ENCODE measurements at places on chromosomes 2 and 18.

- no peak for DNase-seq
Measured at GRCh38 chr2:63440612-63441011, 147.7 kb downstream of the WDPCP start.

DNA sequence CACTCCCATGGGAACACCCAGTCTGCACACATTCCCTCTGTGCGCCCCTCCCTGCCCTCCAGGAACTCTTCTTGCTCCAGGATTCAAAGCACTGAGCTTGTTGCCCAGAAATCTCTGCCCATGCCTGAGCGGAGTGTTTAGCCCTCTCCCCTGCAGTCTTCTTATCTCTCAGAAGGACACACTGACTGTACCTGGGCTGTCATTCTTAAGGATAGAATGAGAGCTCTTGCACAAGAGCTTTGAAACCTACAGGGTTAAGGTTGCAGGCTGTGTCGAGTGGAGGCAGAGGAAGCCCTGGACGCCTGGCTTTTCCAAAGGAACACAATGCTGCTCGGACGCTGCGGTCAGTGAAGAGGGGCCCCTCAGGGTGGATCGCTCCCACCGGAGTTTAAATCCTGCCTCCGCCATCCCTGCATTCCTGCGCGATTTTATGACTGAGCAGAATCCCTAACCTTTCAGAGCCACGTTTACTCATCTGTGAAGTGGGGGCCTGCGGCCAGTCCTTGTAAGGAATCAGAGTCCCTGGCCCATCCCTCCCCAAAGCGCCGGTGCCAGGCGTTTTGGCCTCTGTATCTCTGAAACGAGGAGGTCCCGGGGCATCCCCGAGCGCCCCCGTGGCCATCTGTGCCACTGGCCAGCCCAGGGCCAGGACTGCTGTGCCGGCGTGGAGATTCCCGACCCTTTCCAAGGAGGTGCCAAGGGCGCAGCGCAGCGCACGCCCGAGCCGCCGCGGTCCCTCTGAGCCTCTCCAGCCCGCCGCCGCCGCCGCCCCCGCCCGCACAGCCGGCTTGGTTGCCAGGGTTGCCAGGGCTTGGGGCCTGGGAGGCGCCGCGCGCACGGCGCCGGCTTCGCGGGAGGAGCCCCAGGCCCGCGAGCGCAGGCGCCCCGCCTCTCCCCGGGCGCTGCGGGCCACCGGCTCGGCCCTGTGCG is 58.9 kb downstream of the FAM168B start:
- DNase-seq = no peak

- no peak for DNase-seq
Measured at GRCh38 chr2:184646177-184646576, 47.8 kb downstream of the ZNF804A start.

- no peak for DNase-seq
Measured at GRCh38 chr18:65606551-65607130, 144.2 kb upstream of the CDH7 start.

- no peak for DNase-seq
Measured at GRCh38 chr2:29016504-29016903, 35.4 kb downstream of the TOGARAM2 start.

GRCh38 chr2:188114014-188114413 is 177.7 kb upstream of the GULP1 start:
- no peak for DNase-seq

- DNase-seq = no peak
Measured at GRCh38 chr18:25825979-25826776, 264.2 kb downstream of the SS18 start.

DNA sequence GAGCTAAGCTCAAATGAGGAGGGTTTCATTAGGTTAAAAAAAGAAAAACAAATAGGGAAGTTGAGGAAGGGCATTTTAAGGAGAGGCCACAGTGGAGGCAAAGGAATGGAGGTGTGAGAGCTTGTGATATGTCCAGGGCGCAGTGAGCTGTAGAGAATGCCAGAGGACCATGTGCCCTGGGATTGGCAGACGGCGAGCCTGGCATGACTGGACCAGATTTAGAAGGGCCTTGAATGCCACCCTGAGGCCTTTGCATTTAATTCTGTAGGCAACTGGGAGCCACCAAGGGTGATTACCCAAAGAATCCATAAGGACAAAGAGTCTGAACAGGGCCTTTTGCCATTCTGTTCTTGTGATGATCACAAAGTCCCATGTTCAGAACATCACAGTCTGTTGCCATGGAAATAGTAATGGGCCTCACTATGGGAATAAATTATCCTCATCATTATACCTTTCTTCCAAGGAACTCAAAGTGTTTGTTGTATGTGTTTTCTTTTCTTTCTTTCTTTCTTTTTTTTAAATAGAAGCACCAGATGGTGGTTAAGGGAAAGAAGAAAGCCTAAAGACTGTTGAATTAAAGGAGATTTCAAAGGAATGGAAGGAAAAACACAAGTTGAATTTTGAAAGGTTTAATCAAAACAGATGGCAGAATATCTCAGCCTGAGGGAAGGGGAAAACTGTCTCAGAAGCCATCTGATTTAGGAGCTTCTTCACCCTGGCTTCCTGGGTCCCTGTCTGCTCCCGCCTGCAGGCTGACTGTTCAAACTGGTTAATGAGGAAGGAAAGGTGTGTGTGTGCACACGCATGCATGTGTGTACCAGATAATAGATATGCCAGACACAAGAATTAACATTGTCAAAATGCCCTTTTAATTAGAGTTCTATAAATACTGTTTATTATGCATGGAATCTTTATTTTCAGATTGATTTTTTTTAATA is 31.6 kb upstream of the NCOA1 start:
- no peak for DNase-seq

- DNase-seq = no peak
Measured at GRCh38 chr18:33805592-33805991, 227.6 kb downstream of the ASXL3 start.

- no peak for DNase-seq
Measured at GRCh38 chr2:181828122-181828705, 63.3 kb upstream of the ITPRID2 start.

DNA sequence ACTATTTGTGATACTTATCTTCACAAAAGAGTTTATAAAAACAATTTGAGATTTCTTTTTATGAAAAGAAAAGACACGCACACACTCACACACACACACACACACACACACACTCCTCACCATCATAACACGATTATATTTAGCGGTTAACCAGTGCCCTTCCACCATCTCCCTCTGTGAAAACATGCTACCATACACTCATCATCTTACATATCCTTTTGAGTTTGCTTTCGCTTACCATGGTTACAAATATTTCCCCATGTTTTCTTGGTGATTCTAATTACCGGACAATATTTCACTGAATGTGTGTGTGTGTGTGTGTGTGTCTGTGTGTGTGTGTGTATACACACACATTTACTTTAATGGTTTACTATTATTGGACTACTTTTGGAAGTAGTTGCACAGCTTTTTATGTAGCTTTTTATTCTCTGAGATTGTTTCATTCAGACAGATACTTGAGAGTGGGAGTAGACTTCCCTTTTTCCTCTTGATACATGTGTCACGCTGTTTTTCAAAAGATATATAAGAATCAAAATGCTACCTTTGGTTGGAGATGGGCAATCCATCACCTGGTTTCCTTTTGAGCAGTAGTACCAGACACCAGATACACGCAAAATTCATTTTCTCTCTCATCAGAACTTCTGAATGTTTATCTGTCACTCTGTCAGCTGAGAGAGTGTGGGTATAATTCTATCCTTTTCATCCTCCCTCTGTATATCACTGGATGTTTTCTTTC is 138.1 kb downstream of the SETBP1 start:
- no peak for DNase-seq

DNA sequence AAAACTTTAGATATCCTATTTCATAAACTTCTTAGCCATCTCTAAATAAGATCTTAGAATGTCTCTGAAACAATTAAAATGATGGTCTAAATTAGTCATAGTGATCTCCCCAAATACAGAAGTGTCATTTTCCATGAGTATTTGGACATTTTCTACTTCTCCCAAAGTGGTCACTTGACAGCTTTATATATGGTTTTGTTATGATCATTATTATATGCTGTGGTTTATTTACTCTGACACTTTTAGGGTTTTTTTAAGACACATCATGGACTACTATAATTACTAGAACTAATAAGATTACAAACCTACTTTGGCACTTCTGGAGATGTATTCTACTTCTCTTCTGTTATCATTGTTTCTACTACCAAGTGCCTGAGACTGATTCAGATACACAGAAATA is 47.1 kb downstream of the SLC25A12 start:
- DNase-seq = no peak

- DNase-seq = no peak
Measured at GRCh38 chr2:216299588-216299987, 72.7 kb downstream of the MARCHF4 start.

DNA sequence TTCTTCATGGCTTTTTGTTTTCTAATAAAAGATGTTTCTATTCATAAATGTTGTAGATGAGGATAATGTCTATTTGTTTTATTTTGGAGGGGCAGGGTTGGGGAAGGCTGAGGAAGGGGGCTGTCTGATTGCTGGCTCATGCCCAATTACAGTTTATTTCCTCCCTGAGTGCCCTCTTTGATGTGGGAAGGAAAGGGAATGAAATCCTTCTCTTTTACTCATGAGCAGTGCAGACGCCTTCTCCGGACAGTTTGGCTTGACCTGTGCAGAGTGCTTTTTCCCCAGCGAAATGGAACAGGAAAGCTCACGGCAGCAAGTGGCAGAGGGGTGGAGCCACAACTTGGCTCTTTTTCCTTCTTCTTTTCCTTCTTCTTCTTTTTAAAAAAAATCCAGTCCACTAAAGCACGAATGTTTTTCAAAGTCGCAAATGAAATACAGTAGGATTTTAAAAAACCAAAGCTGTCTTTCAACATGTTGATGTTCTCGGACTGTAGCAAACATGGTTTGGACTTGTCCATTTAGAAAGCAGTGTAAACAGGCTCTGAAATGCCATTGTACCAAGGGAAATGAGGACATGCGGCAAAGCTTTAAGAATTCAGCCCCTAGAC is 34.5 kb downstream of the RAB31 start:
- DNase-seq = no peak

DNA sequence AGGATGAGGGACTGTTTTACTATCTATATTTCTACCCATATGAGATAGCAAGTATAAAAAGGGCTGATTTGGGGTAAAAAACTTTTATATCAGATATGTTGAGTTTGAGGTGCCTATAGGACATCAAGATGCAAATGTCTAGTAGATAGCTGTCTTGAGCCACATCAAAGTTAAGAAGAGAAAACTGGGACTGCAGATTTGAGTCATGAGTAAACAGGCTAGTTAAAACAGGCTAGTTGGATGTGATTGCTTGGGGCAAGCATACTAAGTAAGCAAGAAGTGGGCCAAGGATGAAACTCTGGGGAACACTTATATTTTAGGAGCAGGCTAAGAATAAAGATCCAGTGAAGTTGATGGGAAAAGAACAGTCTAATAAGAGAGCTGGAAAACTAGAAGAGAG is 2.8 kb upstream of the SCRN3 start:
- no peak for DNase-seq

GRCh38 chr2:204255071-204255470 is 290.2 kb upstream of the PARD3B start:
- no peak for DNase-seq

GRCh38 chr2:203972066-203972465 is 35.5 kb downstream of the ICOS start:
- no peak for DNase-seq

GRCh38 chr2:152420363-152420762 is 85.4 kb downstream of the FMNL2 start:
- no peak for DNase-seq

GRCh38 chr2:170147576-170147975 is 30.4 kb upstream of the MYO3B start:
- DNase-seq = no peak

DNA sequence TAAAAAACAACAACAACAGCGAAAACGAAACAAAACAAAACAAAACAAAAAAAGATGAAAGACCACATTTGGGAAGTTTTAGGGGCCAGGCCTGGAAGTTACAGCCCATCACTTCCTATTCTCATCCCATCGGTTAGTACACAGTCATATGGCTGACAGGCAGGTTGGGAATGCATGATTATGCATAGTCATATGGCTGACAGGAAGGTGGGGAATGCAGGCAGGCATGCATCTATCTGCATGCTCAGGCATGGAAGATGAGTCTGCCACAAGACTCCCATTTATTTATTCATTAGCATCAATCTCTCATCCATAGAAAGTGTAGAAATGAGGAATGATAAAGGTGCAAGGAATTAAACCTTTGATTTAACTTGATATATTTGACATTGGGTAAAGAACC is 325.3 kb upstream of the MEX3C start:
- DNase-seq = no peak

- no peak for DNase-seq
Measured at GRCh38 chr2:81283081-81283480, 978.5 kb upstream of the LRRTM1 start.

DNA sequence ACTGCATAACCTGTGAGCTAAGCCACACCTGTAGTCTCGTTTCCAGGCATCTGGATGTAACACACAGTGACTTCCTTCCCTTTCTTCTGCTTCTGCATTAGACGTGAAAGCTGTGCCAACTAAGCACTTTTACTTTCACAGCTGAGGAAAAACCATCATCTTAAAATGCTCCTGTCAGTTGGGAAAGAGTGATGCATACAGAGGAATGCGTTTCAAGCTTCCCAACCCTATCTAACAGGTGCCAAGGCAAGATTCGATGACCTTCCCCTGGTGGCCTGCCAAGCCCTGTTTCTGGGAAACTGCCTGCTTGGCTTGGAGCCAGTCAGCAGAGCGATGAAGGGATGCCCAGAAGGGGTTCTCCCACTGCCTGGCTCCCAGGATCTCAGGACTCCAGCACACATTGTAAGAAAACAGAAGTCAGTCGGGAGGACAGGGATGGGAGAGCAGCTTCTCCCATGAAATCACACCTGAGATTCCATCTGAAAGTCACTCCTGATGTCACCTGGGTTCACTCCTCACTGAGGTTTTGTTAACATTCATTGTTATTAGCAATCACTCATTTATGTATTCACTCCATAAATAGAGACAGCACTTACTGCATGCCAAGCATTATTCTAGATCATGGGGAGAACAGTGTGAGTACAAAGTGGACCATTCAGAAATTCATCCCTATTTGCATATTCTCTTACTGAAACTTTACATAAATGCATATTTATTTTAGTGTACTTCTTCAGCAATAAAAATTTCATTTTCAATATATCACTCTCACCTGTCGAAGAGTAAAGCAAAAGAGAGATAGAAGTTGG is 64.1 kb downstream of the DTNA start:
- no peak for DNase-seq

All from NCI-H1417 treated with DMSO at 0.1 percent for 48 hours (cell line).